Cerebellum (tissue), 4 donors: ENCODE measurements at places on chromosomes 4 and X. TPM values are rescaled to one million over a fixed set of nuclear protein-coding genes. Genes with fewer than 3 reads are reported as not detected.

Gene GUCY1A1
- 35.9 TPM for total RNA-seq

Gene SERPINA7
- total RNA-seq, result not detected

Gene TCEAL7
- 48.6 TPM for total RNA-seq

Gene PASD1
- not detected for total RNA-seq

Gene NR0B1
- 0.45 TPM for total RNA-seq

DNA sequence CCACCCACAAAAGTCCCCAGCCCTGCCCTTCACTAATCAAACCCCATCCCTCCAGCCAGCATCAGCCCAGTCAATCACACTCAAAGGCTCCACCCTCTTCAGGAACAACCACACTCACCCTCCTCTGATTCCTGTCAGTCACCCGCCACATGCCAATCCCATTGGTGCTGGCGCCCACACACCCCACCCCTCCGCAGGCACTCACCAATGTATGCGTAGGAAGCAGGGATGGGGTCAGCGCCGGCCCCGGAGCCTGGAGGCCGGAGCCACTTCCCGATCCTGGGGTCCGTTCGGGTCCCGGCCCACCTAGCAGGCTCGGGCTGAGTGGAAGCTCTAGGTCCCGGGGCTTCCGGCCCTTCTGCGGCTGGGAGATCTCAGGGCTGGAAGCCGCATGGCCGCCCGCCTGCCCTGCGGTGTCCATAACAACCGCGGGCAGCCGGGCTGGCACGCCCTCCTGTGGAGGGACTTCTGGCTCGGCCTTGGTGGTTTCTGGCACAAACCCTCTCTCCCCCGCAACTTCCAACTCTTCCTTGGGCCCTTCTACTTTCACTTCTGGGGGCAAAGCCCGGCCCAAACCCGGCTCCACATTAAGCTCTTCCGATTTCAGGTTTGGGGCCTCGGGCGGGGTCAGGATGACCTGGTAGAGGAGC, 7.9 kb upstream of the CFP start:
- DNase-seq, result peak; percentile 87

GRCh38 chr4:104630272-104630671, 135.6 kb upstream of the CXXC4 start:
- no peak for DNase-seq

- DNase-seq, result no peak
These were observed 594.3 kb upstream of the DIPK2B start for GRCh38 chrX:45794995-45795337.

DNA sequence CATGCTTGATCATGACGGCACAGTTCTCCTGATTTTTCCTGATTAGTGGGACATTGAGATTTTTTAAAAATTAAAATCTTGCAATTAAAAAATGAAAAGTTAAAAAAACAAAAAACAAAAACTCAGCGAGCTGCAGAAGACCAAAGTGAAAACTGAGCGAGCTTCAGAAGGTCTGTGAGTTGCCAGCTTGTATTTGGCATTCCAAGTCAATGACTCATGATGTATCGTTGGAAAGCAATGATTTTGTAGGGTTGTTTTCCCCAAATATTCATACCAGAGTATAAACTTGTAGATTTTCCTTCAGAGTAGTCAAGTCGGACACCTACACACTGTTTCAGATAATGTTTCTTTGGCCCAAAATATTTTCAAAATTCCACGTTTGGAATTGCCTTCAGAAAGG, 76.9 kb downstream of the LRRC66 start:
- no peak for DNase-seq

- no peak for DNase-seq
These were observed 22.0 kb downstream of the NDNF start for GRCh38 chr4:121050300-121050699.

GRCh38 chr4:163666332-163666873, 171.9 kb downstream of the TMA16 start:
- DNase-seq, result no peak

DNA sequence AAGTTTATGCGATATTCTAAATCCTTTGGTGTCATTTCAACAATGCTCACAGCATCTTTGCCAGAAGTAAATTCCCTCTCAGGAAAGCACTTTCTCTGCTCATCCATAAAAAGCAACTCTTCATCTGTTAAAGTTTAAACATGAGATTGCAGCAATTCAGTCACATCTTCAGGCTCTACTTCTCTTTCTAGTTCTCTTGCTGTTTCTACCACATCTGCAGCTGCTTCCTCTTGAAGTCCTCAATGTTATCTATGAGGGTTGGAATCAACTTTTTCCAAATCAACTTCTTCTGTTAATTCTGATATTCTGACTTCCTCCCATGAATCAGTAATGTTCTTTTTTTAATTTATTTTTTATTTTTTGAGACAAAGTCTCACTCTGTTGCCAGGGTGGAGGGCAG, 100.9 kb downstream of the LCORL start:
- DNase-seq, result no peak

GRCh38 chr4:84455697-84456096, 43.4 kb downstream of the NKX6-1 start:
- no peak for DNase-seq

GRCh38 chrX:121336831-121337421, 289.5 kb downstream of the GLUD2 start:
- DNase-seq, result no peak

DNA sequence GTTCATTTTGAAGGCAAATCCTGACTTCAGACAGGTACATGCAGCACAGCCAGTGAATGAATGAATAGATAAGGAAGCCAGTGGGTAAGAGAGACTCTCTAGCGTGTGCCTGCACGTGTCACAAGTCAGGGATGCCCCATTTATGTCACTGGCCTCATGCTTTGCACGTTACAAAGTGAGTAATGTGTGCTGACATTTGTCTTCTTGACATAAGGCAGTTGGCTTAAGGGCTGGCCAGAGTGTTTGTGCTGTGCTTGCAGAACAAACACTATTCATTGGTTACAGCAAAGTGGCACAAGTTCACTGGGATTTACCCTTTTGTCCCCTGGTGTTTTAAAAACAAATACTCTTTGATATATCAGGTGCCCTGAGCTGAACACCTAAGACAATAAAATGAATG, 55.9 kb downstream of the CRMP1 start:
- DNase-seq, result no peak

GRCh38 chr4:168830777-168831512, 179.1 kb downstream of the CBR4 start:
- DNase-seq, result no peak

DNA sequence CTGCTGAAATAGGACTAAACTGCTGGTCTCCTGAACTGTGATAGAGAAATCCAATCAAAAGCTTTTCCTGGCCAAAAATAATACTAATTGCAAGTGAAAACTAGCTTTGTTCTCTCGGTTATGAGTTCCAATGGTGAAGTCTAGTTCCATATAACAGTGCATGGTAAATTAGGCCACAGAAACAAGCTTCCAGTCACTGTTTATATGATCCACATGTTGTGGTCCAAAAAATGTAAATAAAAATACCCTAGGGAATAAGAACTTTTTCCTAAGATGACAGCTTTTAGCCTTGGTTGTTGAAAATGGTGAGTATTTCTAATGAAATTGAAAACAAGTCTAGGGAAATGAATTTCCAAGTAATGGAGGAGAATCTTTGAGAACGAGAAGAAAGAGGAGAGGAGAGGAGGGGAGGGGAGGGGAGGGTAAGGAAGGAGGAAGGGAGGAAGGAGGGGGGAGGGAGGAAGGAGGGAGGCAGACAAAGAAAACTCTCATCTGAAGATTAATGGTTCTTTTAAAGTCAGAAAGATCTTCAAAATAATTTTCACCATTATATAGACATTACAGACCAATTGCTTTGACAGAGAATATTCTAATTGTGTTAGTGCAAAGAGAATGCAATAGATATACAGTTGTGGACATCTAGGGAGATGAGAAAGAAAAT, 26.1 kb downstream of the PALLD start:
- DNase-seq, result no peak
